AG04450 (cell line): ENCODE measurements at places on chromosomes 5 and 9.

GRCh38 chr9:19788614-19789271, at the start of gene SLC24A2:
Gene SLC24A2 (minus strand): TSS chr9:19789037.
- no peak for DNase-seq

GRCh38 chr5:27639005-27639612, 600.7 kb upstream of the CDH9 start:
- no peak for DNase-seq

GRCh38 chr5:93915142-93915553, 173.7 kb upstream of the POU5F2 start:
- DNase-seq: peak; percentile 18

GRCh38 chr9:135037521-135038250, 49.8 kb upstream of the OLFM1 start:
- DNase-seq: no peak

DNA sequence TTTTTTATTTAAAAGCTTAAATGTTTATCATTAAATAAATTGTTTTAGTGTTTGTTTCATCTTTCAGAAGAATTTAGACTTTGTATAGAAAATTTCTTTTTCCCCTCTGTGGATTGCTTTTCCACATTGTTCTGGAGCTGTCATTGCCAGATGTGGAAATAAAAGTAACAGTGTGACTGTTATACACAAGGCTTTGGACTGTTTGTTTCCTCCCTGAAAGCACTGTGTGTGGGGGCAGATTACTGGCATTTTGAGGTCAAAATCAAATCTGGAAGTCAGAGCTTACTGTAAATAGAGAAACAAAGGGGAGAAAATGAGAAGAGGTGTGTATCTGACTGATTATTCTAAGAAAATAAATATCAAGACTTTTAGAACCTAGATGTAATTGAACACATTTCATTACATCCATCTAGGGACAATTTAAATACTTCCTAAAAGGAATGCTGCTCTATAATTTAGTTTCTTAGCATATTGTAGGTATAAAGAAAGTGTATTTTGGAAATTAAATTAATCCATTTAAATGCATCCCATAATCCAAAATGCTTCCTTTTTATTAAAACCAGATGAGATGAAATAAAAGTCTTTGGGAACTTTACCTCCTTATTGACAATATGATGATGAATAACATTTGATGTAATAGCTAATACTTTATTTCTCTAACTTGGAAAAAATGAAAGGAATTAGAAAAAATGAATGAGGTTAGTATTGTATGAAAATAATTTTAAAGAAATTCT, 51.9 kb downstream of the ERCC6L2 start:
- no peak for DNase-seq

GRCh38 chr9:118366228-118366627, 662.0 kb downstream of the TLR4 start:
- DNase-seq: no peak
